NT2/D1 (cell line): ENCODE measurements at places on chromosomes 5 and 9.

DNA sequence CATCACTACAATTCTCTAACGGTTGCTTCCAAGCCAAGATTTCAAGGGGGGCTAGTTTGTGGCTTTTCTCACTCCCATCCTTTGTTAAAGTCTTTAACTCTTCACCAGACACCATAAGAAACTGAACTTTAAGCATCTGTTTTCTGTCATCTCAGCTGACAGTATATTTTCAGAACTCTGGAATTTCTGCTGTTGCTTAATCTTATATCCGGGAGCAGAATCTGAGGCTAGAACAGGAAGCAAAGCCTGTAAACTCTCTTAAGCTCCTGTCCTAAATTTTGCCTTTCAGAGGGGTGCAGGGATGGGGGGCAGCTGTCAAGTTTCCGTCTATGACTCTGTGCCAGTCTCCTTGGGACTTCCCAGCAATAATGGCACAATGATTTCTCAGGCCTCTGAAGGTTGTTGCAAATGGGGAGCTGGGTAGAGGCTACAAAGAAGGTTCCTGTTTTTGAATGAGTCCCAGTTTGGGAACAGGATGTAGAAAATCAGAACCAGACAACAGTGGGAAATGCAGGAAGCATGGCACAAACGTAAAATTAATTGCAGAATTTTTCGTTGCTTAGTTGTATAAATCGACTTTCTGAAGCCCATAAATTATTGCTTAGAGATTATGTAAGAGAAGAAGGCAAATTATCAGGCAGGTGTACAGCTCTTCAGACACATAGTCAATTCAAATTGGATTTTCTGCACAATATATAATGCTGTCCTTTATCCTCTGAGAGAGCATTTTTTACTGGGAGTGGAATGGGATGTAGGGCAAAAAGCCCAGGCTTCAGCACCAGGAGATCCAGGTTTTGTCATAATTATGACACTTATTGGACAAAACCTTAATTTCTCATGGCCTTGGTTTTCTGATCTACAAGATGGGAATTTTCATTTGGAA lies 430.9 kb downstream of the DMAC1 start:
- no peak for DNase-seq

DNA sequence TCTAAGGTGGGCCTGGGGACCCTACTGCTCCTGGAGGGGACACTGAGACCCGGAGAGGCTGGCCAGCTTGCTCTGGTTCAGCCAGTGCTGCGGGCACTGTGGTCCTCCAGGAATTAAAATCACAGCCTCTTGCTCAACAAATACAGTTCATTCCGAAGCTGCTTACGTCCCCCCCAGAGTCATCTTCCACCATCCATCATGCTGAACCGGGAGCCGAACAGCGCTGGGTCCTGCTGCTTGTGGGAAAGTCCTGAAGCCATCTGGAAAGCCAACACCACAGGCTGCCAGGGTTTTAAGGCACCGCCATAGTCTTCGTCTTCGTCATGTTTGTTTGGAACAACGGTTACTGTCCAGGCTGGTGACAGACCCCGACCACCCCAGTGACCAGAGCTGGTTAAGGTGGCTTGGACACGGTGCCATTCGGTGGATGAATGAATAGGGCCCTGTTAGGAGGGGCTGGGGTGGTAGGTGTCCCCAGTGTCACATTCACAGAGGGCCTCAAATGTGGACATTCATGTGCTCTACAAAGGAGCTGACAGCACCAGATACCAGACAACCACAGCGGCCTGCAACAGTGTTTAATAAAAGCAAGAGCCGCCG lies 81.6 kb upstream of the PHYKPL start:
- DNase-seq = no peak

- no peak for DNase-seq
Measured at GRCh38 chr5:78763659-78764189, 115.2 kb upstream of the LHFPL2 start.

DNA sequence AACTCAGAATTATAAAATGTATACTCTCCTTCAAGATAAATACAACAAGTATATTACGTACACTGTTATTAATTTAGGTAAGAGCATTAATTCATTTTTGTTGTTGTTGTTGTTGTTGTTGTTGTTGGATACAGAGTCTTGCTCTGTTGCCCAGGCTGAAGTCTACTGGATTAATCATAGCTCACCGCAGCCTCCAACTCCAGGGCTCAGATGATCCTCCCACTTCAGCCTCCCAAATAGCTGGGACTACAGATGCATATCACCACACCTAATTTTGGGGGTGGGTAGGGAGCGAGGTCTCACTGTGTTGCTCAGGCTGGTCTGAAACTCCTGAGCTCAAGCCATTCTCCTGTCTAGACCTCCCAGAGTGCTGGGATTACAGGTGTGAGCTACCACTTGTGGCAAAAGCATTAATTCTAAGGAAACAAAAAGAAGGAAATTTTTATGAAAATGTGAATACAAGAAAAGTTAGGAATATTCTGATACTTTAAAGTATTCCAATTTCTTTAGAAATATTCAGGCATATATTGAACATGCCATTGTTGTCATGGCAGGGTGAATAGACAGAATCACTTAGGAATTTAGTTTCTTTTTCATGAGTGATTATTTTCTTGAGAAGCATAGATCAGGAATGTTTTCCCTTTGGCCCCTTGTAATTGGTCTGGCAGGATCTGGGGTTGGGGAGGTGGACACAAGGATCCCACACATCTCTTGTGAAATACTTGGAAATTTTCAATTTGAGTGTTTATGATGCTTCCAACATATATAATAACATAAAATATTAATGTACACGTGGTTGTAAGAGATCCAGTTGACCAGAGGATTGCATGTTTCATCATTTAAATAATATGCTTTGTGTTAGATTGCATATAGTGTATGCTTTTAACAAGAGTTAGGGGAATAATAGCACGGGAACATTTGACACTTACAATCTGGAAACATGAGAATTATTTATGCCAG lies 263.6 kb downstream of the FANCC start:
- DNase-seq = no peak

GRCh38 chr9:22241611-22242010 lies 205.0 kb upstream of the DMRTA1 start:
- no peak for DNase-seq

- DNase-seq = peak; percentile 18
Measured at GRCh38 chr5:33588654-33589372, 148.0 kb downstream of the TARS1 start.

GRCh38 chr5:118956727-118957126 lies 31.6 kb downstream of the DTWD2 start:
- no peak for DNase-seq

GRCh38 chr5:146699664-146700418 lies 178.7 kb downstream of the PPP2R2B start:
- DNase-seq = no peak

DNA sequence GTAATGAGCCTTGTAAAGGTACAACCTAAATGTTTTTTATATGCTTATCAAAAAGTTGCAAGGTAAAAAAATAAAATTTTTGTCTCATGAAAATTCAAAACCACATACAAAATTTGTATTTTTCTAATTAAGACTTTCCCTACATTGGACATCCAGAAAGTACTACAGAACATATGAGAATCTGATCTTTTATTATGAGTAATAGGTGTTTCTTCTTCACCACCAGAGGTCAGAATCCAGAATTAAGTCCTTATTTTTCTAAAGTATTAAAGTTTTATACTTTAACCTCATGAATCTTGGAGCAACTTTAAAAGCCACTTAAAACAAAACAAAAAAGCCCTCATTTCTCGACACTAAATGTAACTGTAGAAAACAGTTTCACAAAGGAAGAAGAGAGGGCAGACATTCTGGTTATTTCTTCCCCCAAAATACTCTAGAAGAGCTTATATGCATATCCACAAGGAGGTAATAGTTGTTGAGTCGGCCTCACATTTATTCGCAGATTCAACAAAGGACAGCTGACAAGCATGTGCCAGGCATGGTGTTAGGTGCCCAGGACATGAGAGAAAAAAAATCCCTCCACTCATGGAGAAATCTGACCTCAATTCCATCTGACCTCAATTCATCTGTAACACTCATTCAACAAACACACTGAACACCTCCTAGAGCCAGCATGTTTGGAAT lies 69.3 kb downstream of the MLLT3 start:
- no peak for DNase-seq

- no peak for DNase-seq
Measured at GRCh38 chr5:39689919-39690318, 265.1 kb upstream of the DAB2 start.

GRCh38 chr5:64765804-64766504 lies 2.5 kb downstream of the SREK1IP1 start:
- DNase-seq = no peak

DNA sequence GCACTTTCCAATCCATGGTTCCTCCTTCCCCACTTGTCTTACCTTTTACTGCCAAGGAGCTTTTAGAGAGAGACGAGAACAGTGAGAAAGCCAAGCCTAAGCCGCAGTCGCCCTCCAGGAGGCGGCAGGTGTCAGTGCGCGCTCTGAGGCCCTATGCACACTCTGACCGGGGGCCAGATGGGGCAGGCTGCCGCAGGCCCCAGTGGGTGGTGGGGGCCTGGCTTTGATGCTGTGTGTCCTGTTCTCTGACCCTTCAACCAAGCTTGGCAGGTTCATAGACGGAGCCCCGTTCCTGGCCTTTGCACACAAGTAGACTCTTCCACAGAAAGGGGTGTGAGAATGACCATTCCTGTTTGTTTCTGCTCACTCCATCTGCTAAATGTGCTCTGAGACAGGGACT lies 77.3 kb downstream of the WNK2 start:
- DNase-seq = no peak

- DNase-seq = no peak
Measured at GRCh38 chr9:84379740-84380139, 39.2 kb upstream of the SLC28A3 start.

- DNase-seq = no peak
Measured at GRCh38 chr9:89380437-89381307, 62.4 kb downstream of the SECISBP2 start.

DNA sequence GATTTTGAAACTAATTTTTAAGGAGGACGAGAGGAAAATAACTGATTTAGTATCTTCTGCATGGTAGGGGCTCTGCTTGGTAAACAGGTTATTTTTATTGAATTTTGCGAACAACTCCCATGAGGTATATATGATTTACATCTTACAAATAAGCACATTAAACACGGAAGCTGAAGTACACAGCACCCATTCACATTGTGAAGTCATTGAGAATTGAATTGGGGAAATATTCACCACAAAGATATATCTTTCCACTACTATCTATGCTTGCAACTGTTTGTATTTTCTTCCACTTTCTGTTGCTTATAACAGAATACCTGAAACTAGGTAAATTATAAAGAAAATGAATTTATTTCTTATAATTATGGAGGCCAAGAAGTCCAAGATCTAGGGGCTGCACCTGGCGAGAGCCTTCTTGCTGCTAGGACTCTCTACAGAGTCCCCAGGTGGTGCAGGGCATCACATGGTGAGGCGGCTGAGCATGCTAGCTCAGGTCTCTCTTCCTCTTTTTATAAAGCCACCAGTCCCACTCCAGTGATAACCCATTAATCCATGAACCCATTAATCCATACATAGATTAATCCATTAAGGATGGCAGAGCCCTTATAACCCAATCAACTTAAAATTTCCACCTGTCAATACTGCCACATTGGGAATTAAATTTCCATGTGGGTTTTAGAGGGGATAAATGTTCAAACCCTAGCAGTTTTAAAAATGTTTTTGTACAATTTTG lies 79.0 kb upstream of the ZNF608 start:
- DNase-seq = no peak

DNA sequence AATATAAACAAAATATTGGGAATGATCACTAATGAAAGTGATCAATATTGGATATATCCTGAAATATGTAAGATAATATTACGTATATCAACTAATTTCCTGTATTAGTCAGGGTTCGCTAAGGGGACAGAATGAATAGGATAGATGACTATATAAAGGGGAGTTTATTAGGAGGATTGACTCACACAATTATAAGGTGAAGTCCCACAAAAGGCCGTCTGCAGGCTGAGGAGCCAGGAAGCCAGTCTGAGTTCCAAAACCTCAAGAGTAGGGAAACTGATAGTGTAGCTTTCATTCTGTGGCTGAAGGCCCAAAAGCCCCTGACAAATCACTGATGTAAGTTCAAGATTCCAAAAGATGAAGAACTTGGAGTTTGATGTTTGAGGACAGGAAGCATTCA lies 561.1 kb downstream of the PRDM9 start:
- DNase-seq = no peak

DNA sequence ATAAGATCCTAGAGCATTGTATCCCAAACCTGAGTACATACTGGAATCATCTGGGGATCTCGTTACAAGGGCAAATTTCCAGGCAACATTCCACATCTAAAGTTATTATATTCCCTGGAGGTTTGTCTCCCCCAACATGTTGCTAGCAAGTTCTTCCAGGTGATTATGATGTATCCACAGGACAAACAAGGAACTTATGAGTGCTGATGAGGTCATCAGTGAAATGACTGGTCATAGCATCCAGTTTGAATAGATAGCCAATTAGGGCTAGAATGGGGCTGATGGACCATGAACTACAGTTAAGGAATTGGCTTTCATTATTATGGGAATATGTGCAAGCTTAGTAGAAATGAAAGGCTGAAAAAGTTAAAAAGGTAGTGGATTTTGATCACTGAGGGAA lies 115.2 kb downstream of the CWC27 start:
- no peak for DNase-seq

GRCh38 chr5:167947306-167947705 lies 344.1 kb upstream of the WWC1 start:
- DNase-seq = no peak

DNA sequence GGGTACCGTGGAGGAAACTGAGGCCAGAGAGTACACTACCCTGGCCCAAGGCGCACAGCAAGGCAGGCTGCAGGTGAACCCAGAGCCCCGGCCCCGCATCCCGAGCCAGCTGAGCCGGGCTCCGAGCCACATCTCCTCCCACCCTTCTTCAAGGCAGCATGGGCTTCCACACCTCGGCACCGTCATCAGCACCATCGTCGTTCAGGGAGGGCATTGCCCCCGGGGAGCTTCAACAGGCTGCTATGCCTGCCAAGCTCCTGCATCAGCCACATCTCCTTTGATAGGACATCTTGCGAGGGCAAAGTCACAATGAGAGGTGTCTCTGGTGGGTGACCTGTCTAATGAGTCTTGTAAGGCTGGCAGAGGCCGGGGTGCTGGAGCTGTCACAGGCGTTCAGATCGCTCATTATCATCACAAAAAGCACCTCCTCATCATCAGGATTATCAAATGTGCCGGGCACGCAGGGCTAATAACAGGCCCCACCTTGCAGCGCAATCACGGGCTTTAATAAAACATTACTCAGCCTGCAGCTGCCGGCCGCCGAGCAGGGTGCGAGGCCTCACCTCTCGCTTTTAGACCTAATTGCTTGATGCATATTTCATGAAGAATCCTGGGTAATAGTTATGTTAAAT lies 20.0 kb upstream of the SLC25A51 start:
- no peak for DNase-seq

GRCh38 chr9:35306283-35306682 lies 144.5 kb downstream of the UNC13B start:
- DNase-seq = no peak
